ENCODE measurements at places on chromosomes 12 and 14.

GRCh38 chr14:52076334-52076733, 7.5 kb upstream of the NID2 start:
- DNase-seq, result no peak

DNA sequence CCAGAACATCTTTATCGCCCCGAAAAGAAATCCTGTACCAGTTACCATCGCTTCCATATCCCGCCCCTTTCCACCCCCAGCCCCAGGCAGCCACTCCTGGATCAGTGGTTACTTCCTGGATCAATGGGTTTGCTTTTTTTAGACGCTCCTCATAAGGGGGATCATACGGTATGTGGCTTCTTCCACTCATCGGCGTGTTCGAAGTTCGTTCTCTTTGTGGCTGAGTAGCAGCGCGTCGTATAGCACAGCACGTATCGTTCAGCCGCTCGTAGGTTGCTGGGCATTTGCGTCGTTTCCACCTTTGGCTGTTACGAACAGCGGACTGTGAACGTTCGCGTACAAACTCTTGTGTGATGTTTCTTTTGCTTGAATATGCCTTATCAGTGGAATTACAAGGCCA, 1.8 kb downstream of the NOC4L start:
- no peak for DNase-seq

GRCh38 chr12:128557231-128557630, 266.5 kb downstream of the SLC15A4 start:
- DNase-seq, result no peak

GRCh38 chr14:85063747-85064146, 466.2 kb upstream of the FLRT2 start:
- no peak for DNase-seq

- no peak for DNase-seq
Measured at GRCh38 chr12:108478611-108479206, 36.4 kb upstream of the FICD start.

DNA sequence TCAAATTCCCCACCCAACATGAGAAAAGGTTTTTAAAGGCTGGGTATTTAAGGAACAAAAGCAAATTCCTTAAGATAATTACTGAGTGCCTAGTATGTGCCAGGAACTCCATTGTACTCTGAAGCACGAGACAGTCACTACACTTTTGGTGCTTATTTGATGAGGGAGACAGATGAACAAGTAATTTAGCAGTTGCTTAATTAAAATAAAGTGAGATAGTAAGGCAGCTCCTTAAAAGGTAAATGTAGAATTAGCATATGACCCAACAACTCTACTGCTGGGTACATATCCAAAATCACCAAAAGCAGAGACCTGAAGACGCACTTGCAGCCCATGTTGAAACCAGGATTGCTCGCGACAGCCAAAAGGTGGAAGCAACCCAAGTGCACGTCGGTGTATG, 21.3 kb downstream of the POLE start:
- DNase-seq, result no peak

DNA sequence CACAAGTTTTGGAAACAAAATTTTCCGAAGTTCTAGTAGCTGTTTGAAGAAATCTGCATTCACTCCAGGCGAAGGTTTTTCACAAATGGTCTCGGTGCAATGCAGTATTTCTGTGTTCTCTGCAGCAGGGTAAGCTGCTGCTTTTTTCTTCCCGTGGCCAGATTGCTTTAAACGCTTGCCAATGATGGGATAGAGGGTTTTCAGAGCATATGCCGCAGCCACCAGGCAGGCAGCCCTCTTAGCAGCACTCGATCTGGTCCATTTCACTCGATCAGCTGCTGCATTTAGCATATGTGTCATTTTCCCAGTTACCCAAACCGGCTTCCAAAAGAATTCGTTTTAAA, 315 bp downstream of the ABCD2 start:
- DNase-seq, result no peak

DNA sequence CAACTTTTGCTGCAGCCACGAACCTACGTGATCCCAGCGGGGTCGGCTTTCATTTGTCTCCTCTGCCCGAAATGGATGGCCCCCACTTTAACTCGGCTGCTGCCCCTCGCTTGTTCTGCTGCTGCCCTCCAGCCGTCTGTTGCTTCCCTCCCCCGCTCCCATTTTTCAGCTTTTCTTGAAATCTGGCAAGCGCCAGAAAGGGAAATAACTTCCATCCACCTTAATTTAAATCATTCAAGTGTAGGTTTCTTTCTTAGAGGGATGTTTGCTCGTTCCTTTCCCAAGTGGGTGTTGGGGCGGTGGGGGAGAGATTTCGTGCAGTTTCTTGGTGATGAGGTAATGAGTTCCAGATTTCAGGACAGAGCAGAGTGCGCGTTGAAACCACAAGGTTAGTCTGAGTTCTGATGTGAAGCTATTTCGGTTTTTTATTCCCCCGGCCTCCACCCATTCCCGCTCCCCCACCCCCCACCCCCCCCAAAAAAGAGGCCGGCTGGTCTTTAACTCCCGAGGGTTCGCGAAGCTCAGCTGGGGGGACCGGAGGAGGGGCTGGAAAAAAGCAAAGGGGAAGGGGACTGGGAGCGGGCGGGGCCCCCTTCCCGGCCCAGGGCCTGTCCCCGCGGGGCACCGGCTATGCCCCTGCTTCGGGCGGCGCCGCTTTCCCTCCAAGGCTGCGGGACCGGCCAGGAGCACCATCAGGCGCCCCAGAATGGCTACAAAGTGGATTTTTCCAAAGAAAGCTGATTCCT, 2.2 kb upstream of the ZFP36L1 start:
- no peak for DNase-seq

DNA sequence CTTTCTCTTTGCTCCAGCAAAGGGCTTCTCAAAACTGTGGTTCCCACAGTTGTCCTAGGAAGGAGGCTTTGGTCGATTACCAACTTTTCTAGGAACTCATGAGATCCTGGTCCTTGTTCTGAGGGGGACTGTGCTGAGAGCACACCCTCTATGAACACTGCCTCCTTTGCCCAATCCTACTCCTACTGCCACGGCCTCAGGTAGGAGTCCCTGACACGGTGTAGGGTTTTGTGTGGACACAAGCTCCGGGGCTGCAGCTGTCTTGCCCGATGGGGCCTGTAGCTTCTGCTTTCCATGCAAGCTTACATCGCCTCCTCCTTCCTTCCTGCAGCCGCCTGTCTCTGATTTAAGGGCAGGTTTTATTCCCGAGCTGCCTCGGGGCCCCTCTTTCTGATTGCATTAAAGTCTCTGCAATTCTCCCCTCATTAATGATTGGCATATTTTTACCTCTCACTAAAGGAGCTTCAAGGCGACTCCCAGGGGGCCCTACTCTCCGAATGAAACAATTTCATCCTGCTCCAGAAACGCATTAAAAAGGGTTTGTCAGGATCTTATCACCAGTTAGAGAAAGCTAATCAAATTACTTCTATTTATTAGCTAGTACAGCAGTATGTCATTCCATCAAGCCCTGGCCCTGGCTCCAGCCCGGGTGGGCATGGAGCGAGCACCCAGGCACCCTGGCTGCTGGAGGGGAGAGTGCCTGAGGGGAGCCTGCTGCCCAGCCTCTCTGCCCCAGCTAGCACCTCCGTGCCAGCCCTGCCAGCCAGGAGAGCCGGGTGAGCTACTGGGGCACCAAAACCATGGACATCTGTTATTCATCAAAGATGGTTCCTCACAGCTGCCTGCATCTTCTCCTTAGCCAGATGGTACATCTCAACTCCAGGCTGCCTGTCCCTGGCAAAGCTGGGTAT, 38.0 kb upstream of the ESRRB start:
- DNase-seq, result no peak

GRCh38 chr12:102059343-102059742, 2.4 kb downstream of the WASHC3 start:
- no peak for DNase-seq

- DNase-seq, result no peak
Measured at GRCh38 chr12:93645702-93646101, 31.5 kb upstream of the CRADD start.

- DNase-seq, result no peak
Measured at GRCh38 chr12:76634133-76634532, 74.6 kb upstream of the OSBPL8 start.

Data from stimulated activated CD4-positive, alpha-beta T cell treated with anti-CD3 and anti-CD28 coated beads, Interleukin-15, amount 100 ng/mL, for 48 hours (primary cell).